Activated CD4-positive, CD25-positive, alpha-beta regulatory T cell treated with anti-CD3 and anti-CD28 coated beads, Interleukin-2, amount 50 U/mL, for 24 hours (primary cell): ENCODE measurements at places on chromosomes 5 and 9.

DNA sequence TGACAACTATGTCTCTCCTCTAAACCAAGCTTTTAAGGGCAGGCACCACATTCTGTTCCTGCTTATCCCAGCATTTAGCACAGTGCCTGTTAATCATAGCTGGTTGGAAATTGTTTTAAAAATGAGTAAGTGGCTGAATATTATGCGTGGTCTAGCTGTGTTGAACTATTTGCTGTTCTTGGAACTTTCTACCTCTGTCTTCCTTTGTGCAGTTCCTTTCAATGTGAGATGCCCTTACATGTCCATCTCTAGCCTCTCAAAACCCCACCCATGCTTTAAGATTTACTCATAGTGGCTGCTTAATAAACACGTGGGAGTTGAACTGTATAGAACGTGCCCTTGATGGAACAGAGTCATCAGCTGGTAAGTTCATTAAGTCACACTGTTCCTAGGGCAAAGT lies 34.5 kb downstream of the C9orf57 start:
- no peak for ATAC-seq

GRCh38 chr9:125904155-125904851 lies 157.1 kb downstream of the PBX3 start:
- no peak for ATAC-seq

GRCh38 chr5:17481378-17481777 lies 16.7 kb upstream of the TAF11L2 start:
- no peak for ATAC-seq

GRCh38 chr9:95845751-95846150 lies 29.7 kb upstream of the ERCC6L2 start:
- ATAC-seq: no peak

DNA sequence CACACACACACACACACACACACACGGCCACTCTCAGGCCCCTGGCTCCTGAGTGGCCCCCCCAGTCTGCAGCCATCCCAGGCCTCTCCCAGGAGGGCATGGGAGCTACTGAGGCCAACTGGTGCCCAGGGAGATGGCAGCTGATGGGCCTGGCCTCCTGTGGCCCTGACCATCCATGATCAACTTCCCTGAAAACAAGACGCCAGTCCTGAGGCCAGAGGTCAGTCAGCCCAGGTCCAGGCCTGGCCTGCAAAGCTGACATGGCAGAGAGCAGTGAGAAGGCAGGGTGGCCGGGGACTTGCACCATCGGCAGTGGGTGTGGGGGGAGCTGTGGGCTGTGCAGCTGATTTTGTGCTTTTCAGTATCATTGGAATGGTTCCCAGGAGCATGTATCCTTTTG lies 47.0 kb downstream of the SARDH start:
- no peak for ATAC-seq

GRCh38 chr9:71761938-71762353 lies 6.4 kb downstream of the CEMIP2 start:
- peak; percentile 57 for ATAC-seq

DNA sequence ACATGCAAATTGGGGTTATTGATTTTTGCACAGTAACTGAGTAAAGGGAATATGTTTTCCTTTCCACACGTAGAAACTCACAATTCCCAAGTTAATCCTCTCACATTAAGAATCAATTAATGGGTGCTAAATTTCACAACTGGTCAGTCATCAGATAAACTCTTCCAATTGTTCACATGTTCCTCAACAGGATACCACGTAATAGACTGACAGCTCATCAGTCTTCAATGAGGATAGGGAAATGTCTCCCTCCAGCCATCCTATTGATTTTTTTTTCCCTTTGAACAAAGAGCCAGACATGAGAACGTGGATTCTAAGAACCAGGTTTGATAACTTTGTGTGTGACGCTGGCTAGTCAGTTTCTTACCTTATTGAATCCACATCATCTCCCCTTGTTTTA lies 768 bp upstream of the CER1 start:
- no peak for ATAC-seq

DNA sequence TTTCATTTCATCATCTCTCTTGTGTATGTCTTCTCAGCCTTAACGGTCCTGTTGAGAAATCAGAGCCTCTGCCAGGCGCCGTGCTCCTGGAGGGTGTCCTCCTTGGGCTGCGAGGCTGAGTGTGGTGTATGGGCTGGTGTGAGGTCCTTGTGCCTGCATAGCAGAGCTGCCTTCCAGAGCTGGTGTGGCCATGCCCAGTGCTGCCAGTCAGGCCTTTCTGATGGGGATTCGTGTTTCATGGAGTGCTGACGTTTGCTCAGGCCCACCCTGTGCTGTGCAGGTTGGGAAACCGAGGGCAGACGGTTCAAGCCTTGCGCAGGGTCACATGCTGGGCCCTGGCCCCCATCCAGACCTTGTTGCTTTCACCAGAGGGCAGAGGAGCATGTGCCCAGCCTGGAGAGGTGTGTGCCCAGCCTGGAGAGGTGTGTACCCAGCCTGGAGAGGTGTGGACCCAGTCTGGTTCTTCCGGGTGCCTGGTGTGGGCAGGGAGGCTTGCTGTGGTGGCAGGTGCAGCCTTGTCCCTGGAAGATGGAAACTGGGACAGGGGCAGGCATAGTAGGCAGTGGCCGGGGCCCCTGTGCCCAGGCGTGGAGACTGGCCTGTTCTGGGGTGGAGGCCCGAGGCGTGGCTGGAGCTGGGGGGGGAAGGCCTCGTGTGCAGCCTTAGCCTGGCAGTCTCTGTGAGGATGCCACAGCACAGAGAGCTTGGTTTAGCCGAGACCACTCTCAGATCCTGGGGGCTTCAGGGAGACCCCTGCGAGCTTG lies 84.0 kb downstream of the RXRA start:
- ATAC-seq: no peak

- ATAC-seq: no peak
These were observed 3.5 kb downstream of the NFX1 start for GRCh38 chr9:33293782-33294181.

DNA sequence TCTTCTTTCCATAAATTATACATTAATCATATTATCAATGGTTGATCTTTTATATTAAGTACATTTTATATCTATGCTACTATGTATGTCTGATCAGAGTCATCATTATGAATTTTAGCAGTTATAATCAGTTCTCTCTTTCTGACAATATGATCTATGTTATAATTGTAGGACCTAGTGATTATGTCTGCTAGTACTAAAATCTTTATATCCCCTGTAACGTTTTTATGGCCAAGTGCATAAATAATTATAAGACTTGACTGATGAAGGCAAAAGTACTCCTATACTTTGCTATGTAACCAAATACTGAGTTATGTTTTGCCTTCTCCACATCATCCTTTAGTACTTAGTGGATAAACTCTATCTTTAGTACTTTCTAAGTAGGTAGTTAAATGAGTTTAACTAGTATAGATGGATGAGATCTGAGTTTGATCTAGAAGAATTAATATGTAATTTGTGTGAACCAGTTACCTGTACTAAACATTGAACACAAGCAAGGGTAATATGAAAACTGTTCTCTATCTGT lies 75.4 kb downstream of the SLF1 start:
- ATAC-seq: no peak

DNA sequence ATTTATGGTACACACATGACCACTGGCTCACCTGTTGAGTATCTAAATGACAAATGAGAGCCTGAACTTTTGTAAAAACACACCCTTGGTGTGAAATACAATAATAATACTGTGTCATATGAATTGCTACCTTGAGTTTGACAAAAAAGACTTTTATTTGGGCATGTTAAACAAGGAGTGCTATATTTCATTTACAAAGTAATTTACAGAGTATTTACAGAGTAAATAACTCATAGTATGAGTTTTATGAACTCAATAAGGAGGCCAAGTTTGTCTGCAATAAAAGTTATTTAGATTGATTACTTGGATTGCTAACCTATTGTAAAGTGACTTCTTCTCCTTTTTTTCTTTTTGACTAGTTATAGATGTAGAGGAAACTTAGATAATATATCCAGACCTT lies 146.0 kb upstream of the NUDT12 start:
- no peak for ATAC-seq

DNA sequence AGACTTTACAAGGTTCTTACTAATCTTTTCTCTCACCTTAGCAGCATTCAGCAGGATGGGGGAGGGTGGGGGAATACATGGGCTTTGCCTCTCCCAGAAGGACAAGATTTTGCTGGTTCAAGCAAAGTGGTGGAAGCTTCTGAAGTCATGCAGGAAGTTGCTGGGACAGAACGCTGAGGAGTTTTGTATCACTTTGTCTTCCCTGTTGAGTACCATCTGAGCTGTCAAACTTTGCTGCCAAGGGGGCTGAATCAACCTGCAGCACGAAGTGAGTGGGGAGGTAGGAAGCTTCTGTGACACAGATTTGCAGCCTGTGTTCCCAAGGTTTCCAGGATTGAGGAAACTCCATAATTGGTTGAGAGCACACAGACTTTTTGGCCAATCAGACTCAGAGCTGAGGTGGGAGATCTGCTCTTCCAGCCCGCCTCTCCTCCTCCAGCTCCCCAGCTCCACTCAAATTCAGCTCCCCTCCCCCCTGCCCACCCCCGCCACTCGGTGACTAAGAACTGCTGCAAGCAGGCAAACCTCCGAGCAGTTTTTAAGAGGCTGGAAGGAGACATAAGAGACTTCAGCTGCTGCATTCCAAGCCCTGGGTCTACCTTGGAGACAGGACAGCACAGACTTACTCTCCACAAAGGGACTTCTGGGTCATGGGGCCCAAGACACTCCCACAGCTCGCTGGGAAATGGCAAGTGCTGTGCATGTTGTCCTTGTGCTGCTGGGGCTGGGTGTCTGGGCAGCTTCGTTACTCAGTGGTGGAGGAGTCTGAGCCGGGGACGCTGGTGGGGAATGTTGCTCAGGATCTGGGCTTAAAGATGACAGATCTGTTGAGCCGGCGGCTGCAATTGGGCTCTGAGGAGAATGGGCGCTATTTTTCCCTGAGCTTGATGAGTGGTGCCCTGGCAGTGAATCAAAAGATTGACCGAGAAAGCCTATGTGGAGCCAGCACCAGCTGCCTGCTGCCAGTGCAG lies at the start of gene PCDHGC5:
Gene PCDHGC5 (plus strand): TSS at position 491 of the 971 bp plus-strand sequence. CDS start 160 bp downstream, at position 651.
- ATAC-seq: no peak

- ATAC-seq: no peak
These were observed 189.2 kb downstream of the TSSK1B start for GRCh38 chr5:113245427-113246225.

DNA sequence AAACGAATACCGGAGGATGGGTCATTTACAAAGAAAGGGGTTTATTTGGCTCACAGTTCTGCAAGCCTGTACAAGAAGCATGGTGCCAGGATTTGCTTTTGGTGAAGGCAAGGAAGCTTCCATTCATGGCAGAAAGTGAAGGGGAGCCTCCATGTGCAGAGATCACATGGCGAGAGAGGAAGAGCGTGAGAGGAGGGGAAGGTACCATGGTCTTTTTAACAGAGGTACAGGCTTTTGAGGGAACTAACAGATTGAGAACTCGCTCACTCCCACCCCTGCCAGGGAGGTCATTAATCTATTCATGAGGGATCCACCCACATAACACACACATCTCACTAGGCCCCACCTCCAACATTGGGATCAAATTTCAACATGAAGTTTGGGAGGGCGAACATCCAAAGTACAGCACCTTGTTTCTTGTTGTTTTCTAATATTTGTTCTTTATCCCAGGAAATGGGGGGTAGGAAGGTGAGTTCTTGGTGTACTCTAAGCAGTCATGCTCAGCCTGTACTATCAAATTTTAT lies 18.5 kb downstream of the TMC1 start:
- no peak for ATAC-seq

- peak; percentile 71 for ATAC-seq
These were observed 31.0 kb downstream of the ABLIM3 start for GRCh38 chr5:149172261-149172660.

GRCh38 chr5:58459146-58460001 lies 512 bp downstream of the PLK2 start:
- ATAC-seq: no peak

DNA sequence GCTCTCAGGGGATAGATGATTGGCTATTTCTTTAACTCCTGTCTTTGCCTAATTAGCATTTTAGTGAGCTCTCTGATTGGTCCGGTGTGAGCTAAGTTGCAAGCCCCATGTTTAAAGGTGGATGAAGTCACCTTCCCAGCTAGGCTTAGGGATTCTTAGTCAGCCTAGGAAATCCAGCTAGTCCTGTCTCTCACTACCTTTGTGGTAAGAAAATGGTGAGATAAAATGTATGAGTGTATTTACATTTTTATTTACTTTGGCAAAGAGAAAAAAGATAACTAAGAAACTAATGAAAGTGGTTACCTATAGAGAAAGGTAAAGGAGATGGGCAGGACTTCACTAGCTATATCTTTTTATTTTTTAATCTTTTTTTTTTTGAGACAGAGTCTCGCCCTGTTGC lies 146.8 kb downstream of the RFK start:
- no peak for ATAC-seq

DNA sequence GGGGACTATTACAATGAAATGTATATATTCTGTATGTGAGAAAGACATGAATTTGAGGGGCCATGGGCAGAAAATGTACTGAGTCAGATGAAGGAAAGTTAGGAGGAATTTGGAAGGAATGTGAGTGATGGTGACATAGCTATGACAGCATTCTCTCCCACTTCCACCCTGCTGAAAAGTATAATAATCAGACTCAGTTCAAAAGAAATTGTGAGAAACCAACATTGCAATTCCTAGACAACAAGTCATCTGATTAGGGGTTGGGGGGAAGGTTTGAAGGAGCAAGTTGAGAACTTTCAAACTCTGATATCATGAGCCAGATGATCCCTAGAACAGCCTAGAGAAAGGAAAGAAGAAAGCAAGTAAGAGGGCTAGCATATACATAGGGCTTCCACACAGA lies 370.6 kb downstream of the DMRTA1 start:
- no peak for ATAC-seq

- ATAC-seq: no peak
These were observed 680 bp downstream of the SELENOP start for GRCh38 chr5:42810834-42811590.

DNA sequence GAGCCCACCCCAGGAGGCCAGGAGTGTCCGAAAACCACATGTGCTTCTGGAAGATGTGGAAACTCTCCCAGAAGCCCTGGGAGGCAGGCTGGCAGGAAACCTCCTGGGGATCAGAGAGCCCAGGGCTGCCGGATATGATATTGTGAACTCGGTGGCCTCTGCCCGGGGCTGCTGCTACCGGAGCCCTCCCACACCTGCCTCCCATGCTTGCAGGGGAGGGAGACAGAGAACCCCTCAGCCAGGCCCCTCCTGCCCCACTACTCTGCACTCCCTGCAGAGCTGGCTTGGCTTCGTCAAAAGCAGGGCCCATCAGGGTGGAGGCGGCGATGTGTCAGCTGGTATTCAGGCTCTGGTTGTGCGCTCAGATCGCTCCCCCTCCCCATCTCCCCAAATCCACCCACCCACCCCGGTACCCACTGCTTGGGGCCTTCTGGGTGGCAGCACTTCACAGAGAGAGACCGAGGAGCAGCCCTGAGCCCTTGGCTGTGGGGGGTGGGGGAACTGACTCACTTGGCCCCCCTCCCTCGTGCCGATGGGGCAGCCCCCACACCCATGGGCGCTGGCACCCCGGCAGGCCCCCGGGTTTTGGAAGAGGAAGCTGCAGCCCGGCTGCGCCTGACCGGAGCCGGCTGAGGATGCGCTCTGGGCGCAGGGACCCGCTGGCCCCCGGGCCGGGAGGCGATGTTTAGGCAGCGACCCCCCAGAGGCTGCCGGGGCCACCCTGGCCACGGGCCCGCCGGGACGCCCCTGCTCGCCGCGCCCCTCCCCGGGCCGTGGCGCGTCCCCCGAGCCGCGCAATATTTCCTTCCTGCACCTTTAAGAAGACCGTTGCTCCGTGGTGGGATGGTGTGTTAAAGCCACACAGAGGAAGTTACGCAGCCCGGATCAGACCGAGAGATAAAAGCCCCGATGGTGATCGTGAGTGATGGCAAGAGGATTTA lies 786 bp upstream of the NTNG2 start:
- peak; percentile 85 for ATAC-seq
